Fibroblast of lung (primary cell): ENCODE measurements at places on chromosomes 3 and 15.
A peak's percentile ranks its signal among the peaks of the same experiment; 100 is the strongest.

DNA sequence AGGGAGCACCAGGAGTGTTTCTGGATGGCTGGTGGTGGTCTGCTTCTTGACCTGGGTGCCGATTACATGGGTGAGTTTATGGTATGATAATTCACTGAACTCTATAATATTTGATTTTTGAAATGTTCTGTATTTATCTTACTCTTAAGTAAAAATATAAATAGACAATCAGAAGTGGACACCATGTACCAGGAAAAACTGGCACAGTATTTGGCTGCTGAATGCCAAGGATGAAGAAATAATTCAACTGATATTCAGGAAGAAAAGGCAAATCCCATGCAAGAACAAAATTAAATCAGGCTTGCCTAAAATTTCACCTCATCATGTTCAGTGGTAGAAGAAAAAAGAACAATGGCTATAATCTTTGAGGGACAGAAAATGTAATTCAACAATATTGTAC, 51.6 kb downstream of the CRTAP start:
- DNase-seq, result no peak

DNA sequence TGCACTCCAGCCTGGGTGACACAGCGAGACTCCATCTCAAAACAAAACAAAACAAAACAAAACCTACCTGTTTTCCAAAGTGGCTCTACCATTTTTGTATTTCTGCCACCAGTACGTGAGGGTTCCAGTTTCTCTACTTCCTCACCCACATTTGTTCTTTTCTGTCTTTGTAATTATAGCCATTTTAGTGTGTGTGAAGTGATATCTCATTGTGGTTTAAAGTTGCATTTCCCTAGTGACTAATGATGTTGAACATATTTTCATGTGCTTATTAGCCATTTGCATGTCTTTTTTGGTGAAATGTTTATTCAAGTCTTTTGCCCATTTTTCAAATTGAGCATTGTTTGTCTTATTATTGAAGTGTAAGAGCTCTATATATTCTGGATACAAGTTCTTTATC, 50.7 kb downstream of the TRA2B start:
- no peak for DNase-seq

- DNase-seq, result peak; percentile 52
Measured at GRCh38 chr15:69031013-69032001, 16.8 kb downstream of the NOX5 start.

- DNase-seq, result peak; percentile 82
Measured at GRCh38 chr3:100993309-100993708, at the start of gene ABI3BP. TSS of gene ABI3BP (minus strand) at chr3:100993421. CDS start at chr3:100993384, 37 bp downstream.

GRCh38 chr3:37163262-37164015, 10.9 kb downstream of the LRRFIP2 start:
- peak; percentile 91 for DNase-seq
